ENCODE measurements at places on chromosomes 3 and 15.

GRCh38 chr3:180359953-180360279 is 242.0 kb upstream of the TTC14 start:
- DNase-seq, result no peak

DNA sequence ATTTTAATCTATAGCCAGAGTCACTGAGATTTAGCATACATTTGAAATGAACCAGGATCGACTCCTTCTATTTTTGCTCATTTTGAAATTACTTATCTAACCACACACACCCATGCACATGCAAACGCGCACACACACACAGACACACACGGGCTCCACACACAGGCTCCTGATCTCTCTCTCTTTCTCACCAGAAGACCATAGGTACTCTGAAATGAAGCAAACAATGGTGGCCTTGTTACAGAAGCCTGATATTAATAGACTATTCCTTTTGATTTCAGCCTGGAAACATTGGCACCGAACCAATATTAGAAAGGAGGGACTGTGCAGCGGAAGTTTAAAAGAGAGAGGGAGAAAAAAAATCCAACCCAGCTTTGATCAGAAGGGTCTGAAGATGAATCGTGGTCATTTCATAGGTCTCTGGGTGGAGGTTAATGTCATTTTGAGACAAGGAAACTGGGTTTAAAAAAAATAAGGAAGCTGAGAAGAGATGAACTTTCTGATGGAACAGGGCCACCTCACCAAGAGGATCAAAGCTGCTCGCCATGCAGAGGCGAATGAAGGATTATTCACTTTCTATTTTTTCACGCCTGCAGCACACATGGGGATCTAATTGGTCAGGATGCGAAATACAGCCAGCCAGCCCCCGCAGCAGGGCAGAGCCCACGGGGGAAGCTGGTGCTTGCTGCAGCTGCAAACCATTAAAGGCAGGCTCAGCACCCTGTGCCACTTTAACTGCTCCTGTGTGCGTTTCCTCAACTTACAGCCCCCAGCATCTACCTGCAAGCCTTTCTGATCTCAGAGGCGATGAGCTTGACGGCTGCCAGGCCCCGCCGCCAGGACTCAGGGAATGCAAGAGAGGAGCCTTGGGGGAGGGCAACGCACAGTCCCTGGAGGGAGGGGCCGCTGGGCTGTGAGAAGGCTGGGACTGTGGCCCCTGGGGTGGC is 88.8 kb downstream of the HES1 start:
- no peak for DNase-seq

GRCh38 chr15:62896969-62897486 is 145.5 kb upstream of the TPM1 start:
- DNase-seq, result peak; percentile 97

GRCh38 chr3:71356265-71356664 is 227.3 kb downstream of the FOXP1 start:
- DNase-seq, result no peak

DNA sequence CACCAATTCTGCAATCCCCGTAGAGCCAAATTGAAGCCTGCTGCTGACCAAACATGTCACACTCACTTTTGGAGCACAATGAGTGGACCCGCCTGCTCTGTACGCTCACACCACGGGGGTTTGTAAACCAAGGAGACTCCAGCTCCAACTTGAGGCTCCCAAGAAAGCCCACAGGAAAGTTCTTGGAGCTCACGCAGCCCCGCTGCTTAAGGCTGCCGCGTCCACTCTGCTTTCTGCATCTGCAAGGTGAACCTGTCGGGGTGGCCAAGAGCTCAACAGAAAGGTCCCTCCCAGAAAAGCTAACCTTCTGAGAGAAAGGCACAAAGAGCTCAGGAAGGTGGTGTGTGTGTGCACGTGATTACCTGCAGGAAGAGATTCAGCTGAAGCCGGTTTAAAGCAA is 94.9 kb downstream of the PCSK6 start:
- DNase-seq, result no peak

- DNase-seq, result peak; percentile 37
Observed at GRCh38 chr3:168273036-168273435, 177.3 kb upstream of the GOLIM4 start.

- DNase-seq, result no peak
Observed at GRCh38 chr15:88661041-88661700, 22.4 kb downstream of the ISG20 start.

DNA sequence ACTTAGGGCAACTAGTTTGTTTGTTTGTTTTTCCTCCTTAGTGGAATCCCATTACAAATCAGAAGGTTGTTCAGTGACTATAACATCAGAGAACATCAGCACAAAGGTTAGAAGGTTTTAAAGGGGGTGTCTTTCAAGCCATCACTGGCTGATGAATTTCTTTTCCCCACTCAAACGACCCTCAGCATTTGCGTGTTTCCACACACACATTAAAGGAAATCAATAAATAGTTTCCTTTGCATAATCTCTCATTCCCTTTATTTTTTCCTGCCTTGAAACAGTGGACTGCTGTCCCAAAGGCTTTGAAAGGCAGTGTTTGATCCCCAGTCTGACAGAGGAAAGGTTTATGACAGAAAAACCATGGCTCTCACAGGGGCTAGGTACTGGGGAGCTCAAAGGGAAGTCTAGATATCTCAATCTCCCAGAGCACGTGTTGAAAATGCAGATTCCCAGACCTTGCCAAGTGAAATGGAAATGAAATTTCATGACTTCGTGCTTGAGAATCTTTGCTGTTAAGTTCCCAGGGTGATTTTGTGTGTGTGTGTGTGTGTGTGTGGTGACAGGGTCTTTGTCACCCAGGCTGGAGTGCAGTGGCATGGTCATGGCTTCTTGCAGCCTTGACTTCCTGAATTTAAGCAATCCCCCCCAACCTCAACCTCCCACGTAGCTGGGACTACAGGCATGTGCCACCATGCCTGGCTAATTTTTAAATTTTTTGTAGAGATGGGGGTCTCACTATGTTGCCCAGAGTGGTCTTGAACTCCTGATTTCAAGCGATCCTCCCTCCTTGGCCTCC is 2.2 kb upstream of the INTS14 start:
- DNase-seq, result no peak

DNA sequence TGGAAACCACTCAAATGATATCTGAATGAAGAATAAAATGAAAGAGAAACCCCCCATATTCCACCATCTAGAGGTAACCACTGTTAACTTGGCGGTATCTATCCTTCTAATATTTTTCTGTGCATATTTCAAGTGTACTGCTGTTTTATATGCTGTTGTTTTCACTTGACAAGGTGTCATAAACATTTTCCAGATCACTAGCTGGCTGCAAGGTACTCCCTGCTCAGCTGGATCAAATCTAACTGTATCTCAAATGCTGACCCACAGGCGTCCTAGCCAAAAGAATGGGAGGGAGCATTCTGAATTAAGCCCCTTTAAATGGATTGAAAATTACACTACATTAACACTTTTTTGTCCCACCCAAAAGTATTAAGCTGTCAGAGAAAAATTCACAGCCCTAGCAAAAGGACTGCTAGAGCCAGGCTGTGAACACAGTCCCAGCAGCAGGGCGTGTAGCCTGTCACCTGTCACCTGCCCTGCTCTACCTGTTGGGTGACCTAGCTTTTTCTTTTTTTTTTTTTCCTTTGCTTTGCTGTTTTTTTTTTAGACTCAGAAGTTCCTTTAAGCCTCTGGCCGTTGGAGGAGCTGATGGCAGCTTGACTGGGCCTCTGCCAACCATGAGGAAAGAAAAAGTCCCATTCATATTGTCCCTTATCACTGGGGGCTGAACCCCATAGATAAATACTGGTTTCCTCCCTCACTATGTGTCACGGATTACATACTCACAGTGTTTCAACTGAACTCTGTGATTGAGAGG is 93.7 kb upstream of the TSC22D2 start:
- DNase-seq, result no peak

DNA sequence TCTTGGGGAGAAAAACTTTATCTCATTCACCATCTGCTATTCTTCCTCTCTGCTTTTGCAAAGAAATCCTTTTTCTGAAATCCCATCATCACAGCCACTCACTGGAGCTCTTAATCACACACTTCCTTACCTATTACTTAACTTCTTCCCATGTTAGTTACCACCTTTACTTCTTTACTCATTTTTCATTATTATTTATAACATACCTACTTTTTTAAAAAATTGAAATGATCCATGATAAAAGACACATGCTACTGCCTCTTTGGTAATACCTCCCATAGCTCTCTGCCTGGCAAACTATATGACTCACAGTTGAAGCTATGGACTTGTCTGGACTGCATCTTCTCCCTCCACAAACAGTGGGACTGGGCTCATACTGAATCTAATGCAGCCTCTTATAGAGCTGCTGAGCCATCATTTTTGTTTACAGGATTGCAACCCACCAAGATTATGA is 150.3 kb downstream of the TNIK start:
- DNase-seq, result peak; percentile 84

GRCh38 chr3:27467545-27467944 is 16.6 kb downstream of the SLC4A7 start:
- DNase-seq, result peak; percentile 55

GRCh38 chr3:197422506-197422905 is 124.1 kb upstream of the DLG1 start:
- no peak for DNase-seq

- DNase-seq, result peak; percentile 39
Observed at GRCh38 chr15:94930960-94931359, 699.6 kb downstream of the MCTP2 start.

GRCh38 chr3:51874889-51875288 is 512 bp downstream of the IQCF5 start:
- no peak for DNase-seq

DNA sequence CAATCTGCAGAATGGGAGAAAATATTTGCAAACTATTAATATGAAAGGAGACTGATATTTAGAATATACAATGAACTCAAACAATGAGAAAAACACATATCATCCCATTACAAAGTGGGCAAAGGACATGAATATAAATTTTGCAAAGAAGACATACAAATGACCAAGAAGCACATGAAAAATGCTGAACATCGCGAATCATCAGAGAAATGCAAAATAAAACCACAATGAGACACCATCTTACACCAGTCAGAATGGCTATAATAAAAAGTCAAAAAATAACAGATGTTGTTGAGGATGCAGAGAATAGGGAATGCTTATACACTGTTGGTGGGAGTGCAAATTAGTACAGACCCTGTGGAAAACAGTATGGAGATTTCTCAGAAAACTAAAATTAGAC is 83.6 kb downstream of the RAP2B start:
- no peak for DNase-seq

DNA sequence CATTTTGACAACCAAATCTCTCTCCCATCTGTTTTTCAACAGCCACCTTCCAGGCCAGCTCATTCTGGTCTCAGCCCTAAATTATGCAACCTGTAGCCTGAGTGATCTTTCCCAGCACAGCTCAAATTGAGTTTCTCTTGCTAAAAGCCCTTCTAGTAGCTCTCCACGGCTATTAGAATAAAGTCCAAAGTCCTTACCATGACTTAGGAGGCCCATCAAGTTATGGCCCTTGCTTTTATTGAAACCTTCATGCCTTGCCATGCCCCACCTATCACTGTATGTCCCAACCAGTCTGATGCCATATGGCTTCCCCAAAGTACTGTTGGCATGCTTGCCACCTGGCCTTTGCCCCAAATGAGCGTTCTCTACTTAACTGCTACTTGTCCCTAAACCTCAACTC is 303.5 kb upstream of the GADL1 start:
- DNase-seq, result peak; percentile 24

DNA sequence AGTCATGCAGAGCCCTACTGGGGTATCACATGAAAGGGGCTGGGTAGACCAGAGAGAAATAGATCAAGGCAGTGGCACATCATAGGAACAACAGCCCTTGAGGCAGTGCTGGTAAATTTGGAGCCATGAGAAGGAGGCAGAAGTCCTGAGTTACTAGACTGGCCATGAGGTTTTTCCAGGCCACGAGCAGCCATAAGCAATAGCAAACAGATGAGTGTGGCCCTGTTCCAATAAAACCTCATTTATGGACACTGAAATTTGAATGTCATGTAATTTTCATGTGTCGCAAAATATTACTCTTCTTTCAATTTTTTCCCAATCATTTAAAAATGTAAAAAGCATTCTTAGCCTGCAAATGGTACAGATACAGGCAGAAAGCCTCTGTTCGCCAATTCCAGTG is 28.1 kb upstream of the LRRN1 start:
- DNase-seq, result no peak

- peak; percentile 1 for DNase-seq
Observed at GRCh38 chr15:54082836-54083492, 104.7 kb downstream of the UNC13C start.

DNA sequence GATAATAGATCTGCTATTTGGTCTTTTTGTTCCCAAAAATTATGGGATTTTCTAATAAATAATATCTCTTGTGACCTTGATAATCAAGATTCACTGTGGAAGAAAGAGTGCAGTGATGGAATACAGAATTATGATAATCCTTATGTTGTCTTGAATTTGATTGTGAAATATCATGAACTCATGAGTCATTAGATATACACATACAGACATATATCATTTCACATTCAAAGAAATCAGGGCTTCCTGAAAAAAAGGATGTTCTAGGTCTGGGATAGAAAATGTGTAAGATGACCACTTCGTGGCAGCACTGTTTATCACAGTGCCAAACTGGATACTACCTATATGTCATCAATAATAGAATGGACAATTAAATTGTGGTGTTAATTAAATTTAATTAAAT is 97.7 kb downstream of the DPH6 start:
- DNase-seq, result peak; percentile 78

DNA sequence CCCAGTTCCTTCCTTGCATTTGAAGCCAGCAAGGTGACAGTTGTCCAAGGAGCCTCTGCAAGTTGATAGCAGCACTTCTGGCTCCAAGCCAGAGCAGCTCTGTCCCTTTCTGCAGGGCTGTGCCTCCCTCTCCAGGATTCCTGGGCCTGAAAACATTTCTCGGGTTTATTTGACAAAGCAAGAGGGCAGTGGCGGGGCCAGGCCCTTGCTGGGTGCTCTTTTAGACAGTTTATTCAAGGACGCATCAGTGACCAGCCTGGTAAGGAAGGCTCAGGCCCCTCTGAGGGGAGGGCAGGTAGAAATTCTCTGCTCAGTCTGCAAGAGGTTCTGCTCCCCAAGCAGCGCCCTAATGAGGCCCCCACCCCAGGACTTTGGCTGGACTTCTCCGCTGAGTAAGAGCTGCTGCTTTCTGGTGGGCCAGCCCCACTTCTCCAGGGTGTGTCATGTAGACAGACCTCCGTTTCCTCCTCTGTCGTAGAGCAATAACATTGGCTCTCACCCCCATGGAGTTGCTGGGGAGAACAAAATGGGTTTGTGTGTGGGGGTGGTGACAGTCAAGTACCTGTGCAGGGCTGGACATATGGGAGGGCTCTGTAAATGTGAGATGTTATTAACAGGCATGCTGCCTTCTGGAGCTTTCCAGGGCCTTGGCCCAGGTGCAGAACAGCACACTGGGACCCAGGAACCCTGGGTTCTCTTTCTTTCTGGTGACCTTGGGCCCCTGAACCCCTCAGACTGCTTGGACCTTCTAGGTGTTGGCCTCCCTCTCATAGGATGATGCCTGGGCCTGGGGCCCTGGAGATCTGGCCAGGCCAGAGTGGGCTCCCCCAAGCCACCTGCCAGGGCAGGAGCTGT is 146.2 kb upstream of the TLE3 start:
- DNase-seq, result no peak

DNA sequence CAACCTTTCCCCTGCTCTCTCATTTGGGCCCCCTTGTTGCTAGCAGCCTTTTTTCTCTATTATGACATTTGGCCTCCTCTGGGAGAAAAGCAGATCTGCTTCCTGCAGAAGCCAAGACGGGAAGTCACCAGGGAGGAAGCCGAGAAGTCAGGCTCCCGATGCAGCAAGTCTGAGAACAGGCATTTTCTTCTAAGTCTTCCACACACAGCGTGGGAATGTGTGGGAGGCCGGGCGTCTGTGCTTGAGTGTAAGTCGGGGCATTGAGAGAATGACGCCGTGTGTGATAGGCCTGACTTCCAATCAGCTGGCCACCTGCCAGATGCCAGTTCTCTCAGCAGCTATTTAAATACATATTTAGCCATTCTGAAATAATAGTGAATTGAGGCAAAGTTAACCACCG is 75.8 kb upstream of the FAM98B start:
- no peak for DNase-seq

Measured in bronchial epithelial cell (primary cell).